ENCODE measurements at places on chromosomes 6 and 20.

GRCh38 chr6:108735310-108736001, 112.8 kb upstream of the ARMC2 start:
- DNase-seq = no peak

DNA sequence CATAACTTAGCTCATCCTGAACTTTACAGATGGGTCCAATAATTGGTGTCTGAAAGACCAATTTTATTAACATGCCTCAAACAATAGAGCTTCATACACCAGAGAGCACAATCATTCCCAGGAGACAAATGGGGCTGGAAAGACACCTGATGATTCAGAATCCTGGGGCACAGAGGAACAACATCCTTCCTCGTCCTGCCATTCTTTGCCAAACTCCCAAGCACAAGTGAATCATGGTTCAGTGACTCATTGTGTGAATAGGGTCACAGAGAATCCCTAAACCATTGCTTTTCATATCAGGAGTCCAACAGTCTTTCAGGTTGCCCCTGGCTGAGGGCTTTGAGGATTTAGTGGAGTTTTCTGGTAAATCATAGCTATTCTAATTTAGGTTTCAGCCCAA, 266.4 kb upstream of the BMP2 start:
- no peak for DNase-seq

DNA sequence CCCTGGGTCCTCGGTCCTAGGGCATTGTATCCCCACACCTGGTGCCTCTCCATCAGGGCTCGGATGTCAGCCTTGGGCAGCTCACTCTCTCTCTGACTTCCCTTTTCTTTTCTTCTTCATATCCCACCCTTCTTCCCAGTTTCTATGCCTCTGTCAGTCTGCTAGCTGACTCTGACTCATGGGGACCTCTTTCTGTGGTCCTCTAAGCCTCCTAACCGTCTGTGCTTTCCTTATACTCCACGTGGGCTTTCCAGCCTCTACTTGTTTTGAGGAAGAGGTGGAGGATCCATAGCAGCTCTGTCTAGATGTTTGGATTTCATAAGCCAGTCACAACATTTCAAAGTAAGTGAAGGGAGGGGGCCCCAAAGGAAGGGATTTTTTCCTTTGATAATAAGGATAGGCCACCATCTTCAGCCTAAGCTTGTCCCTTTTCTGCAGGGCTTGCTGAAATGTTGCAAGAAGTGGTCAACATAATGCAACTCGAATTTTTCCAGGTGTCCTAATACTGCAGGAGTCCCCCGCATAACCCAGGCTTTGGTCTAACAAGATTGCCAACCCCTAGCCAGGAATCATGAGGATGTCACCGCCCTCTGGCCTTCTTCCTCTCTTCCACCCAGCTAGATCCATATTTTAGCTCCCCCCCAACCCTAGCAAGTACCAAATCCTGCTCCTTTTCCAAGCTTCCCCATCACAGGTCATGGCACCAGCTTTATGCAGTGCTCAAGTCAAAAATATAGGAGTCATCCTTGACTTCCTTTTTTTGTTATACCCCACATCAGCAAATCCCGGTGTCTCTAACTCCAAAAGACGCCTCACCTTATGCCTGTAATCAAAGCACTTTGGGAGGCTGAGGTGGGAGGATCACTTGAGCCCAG, 8.7 kb upstream of the PLTP start:
- DNase-seq = no peak

DNA sequence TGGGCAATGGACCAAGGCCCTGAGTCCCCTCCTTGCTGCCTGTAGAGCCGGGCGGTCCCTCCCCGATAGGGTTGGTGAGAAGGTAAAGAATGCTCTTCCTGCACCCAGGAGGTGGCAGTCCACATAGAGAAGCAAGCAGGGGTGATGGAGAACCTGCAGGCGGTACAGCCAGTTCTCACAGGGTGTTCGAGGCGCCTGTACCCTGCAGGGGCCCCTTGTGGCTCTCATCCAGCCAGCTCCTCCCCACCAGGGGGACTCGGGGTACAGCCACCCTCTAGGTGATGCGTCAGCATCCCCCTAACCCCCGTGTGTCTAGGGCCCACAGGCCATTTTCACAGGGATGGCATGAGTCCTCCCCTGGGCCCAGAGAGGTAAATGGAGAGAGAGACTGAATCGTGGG, 5.1 kb upstream of the COL9A3 start:
- DNase-seq = no peak

DNA sequence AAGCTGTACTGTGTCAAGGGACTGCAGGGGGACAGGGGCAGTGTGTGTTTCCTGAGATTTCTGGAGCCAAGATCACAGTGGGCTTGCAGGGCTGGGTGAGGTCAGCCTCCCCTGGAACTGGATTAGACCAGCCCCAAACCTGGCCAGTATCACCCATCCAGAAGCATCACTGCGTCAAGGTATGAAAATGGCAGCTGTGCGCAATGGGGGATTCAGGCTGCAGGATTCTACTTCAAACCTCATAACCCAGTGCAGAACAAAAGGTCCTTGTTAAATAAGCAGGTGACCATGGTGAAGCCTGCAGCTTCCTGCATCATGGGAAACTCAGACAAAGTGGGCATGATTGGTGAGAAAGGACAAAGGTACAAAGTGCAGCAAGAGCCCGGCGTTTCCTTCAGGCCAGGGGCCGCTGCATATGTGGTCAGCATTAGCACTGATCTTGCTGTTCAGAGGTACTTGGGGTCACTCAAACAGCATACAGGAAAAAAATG, 33.4 kb downstream of the TRAF3IP2 start:
- DNase-seq = no peak

- no peak for DNase-seq
Observed at GRCh38 chr6:162963861-162964260, 236.1 kb downstream of the PACRG start.

DNA sequence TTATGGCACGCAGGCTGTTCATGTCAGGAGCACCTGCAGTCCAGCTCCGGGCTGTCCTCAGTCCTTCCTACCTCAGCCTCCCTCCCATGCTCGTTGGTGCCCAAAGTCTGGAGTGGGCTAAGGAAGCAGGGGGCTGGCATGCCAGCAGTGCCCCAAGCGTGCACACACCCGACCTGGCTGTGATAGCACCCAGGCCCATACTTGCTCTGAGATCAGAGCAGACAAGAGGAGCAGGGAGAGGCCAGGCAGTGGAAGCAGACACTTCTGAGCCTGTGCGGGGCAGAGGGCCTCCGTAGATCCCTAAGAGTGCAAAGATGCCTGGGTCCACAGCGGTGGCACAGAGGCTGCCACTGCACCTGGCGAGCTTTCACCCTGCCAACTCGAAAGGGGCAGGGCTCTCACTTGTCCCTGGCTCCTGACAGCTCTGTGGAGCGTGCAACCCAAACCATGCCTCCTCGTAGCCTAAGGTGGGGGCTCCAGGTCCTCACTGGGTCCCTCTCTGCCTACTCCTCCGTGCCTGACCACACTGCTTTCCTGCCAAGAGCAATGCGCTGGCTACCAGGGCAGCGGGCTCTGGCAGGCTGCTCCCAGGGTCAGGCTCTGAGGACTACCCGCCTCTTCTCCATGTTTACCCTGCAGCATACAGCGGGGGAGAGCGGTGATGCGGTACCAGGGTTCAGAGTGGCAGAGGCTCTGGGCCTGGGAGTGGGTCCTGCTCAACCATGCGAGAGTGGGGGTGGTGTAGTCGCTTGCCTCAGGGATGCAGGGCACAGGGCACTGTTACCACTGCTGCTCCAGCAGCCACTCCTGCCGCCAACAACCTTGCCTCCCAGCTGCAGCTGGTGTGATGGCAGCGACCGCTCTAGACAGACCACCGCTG, 59.5 kb downstream of the MANEA start:
- no peak for DNase-seq

- no peak for DNase-seq
Observed at GRCh38 chr6:29974901-29975560, 32.7 kb downstream of the HLA-A start.

GRCh38 chr20:64082820-64083377, 1.3 kb downstream of the LKAAEAR1 start:
- no peak for DNase-seq

Data from NCI-H1694 (cell line).